Stimulated activated CD8-positive, alpha-beta memory T cell treated with anti-CD3 and anti-CD28 coated beads, Interleukin-15, amount 100 ng/mL, for 4 hours (primary cell): ENCODE measurements at places on chromosomes 7 and 10.

DNA sequence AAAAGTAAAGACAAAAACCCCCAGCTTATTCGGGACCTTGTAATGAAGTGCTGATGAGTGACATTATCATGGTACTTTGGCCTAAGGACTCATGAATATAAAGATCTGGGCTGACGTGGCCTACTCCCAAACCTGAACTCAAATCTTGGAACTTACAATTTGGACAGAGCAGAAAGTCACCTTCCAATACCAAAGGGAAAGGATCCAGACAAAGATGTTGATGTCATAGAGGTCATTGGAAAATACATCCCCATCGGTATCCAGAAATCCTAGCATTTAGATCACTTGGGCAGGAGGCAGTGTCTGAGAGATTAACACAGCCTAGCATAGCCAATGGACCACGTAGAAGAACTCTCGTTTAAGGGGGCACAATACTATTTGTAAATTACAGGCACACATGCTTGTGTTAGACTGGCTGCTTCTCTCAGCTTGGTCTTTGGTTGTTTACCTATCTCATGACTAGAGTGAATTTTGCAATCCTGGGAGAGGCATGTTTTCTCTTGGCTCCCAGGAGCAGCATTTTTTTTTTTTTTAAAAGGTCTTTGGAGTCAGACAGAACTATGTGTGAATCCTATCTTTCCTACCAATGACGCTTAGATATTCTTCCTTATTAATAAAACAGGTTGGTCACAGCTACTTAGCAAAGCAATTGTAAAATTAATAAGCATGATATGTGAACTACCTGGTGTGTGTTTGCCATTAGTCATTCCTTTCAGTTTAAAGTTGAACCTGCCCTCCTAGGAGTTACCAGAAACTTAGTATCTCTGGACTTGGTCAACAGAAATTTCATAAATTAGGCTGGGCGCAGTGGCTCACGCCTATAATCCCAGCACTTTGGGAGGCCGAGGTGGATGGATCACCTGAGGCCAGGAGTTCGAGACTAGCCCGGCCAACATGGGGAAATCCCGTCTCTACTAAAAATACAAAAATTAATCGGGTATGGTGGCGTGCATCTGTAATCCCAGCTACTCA, 27.8 kb upstream of the MRPS33 start:
- DNase-seq: no peak

- DNase-seq: no peak
Measured at GRCh38 chr7:84337429-84337828, 142.8 kb upstream of the SEMA3A start.

DNA sequence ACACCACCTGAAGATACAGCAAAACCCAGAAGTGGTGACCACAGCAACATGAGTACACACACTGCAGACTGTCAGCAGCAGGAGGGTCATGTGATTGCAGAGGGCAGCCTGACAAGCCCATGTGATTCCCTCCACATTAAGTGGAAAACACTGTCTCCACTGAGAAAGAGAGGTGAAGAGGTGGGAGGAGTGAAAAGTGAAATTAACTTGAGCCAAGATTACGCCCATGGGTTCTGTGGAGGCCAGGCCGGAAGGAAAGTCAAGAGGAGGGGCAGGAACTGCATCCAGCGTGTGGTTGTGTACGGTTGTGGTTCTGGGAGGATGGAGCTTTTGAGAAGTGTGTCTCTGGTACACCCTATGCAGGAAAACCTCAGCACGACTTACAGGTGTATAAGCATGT, 138.5 kb downstream of the PLXNA4 start:
- no peak for DNase-seq

DNA sequence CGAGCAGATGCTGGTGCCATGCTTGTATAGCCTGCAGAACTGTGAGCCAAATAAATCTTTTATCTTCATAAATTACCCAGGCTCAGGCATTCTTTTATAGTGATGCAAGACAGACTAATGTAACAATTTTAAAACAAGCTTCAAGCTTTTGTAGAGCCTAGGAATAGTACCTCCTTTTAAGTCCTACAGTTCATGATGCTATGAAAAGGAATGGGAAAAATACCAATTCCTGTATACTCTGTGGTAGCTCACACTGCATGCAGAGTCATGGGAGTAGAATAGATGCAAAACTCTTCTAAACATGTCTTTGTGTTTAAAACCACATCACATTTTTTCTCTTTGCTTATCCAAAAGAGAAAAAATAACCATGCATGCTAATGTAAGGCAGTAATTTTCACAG, 66.6 kb upstream of the WNT16 start:
- DNase-seq: no peak

- DNase-seq: no peak
Measured at GRCh38 chr7:24910551-24911212, 69.3 kb downstream of the OSBPL3 start.

DNA sequence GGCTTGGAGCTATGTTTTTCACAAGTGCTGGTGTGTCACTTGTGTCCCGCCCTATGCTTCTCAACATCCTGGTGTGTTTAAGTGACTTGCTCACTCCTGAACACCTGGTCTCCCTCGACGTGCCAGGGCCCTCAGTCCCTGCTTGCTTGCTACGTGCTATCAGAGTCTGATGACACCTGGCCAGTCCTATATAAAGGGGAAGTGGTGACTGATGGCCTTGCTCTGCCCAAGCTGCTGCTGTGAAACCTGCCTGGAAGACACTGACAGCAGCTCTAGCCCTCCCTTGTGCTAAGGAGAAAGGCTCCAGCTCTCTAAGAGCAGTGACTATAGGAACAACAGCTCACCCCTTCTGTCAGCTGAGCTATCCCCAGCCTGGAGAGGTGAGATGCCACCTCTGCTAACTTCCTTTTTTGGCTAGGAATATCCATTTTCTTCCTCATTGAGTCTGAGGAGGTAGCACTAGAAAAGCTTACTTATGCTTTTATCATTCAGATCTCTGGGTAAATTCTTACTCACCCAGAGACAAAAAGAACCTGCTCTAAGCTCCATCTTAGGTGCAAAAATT, 77.2 kb upstream of the PLXNA4 start:
- DNase-seq: no peak

GRCh38 chr10:42977032-42977416, 99.8 kb upstream of the RET start:
- DNase-seq: no peak

DNA sequence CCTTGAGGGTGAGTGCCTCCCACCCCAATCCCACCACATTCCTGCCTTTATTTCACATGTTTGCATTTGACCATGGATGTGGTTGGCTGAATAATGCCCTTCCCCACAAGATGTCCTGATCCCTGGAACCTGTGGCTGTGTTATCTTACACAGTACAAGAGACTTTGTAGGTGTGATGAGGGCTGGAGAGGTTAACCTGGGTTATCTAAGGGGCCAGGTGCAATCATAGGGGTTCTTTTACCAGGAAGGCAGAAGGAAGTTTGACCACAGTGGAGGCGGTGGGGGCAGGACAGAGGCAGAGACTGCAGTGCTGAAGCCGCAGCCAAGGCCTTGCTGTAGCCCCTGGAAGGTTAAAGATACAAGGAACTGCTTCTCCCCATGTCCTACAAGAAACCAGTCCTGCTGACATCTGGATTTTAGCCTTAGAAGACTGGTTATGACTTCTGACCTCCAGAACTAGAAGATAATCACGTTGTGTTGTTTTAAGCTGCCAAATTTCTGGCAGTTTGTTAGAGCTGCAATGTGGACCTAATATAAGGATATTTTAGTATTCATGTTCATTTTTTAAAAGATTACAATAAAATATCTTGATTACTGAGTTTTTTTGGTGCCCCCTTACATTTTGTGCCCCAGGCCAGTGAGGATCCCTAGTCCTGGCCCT, 136.6 kb downstream of the ARHGAP22 start:
- no peak for DNase-seq

- no peak for DNase-seq
Measured at GRCh38 chr7:36881233-36881874, 157.1 kb upstream of the AOAH start.
